ENCODE measurements at places on chromosomes 1 and 21.

DNA sequence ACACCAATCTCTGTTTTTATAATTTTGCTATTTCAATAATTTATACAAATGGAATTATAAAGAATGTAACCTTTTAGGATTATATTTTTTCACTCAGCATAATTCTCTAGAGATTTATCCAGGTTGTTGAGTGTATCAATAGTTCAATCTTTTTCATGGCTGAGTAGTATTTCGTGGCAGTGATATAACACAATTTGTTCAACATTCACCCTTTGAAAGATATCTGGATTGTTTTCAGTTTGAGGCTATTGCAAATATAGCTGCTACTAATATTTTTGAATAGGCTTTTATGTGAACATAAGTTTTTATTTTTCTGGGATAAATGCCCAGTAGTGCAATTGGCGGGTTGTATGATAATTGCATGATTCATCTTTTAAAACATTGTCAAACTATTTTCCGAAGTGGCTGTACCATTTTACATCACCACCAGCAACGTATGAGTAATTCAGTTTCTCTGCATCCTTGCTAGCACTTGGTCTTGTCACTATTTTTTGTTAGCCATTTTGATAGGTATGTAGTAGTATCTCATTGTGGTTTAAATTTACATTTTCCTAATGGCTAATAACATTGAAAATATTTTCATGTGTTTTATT lies 55.6 kb upstream of the ABCD3 start:
- DNase-seq = peak; percentile 26

DNA sequence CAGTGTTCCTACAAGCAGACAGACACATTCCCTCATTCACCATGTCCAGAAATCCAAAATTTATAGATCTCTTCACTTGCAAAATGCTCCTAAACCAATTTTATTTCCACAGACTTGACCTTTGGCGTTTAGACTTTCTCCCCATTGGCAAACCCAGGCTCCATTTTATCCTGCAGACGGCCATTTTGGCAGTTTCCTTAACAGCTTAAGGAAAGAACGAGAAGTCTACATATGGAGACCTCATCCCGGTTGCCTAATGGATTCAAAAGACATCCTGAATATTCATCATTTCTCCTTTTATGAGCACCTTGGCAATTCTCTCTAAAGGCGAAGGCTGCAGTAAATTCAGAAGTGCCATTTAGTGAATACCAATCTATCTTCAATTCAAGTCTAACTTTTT lies 132.9 kb downstream of the HLX start:
- no peak for DNase-seq

GRCh38 chr1:172638885-172639831 lies 19.7 kb upstream of the FASLG start:
- peak; percentile 100 for DNase-seq

DNA sequence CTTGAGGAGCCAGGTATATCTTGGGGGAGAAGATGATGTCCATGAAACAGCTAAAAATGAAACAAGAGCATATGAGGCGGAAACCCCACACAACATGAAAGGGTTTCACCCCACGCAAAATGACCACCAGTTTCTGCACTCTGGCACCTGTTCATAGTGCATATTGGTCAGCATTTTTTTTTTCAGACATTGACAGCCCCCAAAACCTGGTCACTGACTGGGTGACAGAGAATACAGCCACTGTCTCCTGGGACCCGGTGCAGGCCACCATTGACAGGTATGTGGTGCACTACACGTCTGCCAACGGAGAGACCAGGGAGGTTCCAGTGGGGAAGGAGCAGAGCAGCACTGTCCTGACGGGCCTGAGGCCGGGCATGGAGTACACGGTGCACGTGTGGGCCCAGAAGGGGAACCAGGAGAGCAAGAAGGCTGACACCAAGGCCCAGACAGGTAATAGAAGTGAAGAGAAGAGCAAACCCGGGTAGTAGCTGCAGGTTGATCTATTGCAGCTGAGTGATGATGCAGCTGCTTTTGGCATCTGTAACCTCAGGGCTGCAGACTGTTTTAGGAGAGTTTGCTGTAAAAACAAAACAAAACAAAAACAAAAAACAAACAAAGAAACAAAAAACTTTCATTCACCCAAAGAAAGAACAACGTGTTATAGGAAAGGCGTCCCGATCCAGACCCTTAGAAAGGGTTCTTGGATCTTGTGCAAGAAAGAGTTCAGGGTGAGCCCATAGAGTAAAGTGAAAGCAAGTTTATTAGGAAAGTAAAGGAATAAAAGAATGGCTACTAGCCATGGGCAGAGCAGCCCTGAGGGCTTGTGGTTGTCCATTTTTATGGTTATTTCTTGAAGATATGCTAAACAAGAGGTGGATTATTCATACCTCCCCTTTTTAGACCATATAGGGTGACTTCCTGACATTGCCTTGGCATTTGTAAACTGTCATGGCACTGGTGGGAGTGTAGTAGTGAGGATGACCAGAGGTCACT lies 51.0 kb downstream of the TNN start:
- DNase-seq = no peak

DNA sequence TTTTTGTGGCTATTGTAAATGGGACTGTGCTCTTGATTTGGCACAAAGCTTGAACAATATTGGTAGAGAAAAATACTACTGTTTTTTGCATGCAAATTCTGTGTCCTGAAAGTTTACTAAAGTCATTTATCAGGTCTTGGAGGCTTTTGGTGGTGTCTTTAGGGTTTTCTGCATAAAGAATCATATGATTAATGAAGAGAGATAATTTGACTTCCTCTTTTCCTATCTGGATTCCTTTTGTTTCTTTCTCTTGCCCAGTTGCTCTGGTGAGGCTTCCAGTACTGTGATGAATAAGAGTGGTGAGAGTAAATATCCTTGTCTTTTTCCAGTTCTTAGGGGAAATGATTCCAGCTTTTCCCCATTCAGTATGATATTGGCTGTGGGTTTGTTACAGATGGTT lies 1166.7 kb downstream of the NCAM2 start:
- no peak for DNase-seq

DNA sequence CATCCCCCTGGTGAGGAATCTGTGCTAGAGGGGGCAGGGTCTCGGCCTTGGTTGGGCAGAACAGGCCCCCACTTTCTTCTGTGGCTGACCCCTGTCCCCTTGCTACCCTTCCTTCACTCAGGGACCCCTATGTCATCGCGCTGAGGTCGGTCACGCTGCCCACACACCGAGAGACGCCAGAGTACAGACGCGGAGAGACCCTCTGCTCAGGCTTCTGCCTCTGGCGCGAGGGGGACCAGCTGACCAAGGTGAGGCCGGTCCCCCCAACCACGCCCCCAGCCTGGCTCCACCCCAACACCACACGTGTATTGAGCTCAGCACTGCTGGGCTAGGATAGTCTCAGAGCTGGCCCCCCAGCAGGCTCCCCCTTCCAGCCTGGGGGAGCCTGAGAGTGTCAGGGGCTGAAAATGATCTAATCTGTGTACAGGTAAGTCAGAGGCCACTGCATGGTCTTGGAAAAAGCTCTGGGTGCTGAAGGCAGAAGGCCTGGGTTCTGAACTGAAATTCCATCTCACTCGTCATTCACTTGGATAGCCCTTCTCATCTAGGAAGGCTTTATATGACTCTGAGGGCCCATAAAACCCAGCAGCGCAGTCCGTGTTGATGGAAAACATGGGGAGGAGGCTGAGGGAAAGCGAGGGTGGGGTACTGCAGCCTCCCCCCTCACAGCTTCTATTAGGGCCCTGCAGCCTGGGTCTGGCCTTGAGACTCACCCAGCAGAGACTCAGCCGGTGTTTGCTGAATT lies 15.3 kb downstream of the FAM151A start:
- DNase-seq = no peak

DNA sequence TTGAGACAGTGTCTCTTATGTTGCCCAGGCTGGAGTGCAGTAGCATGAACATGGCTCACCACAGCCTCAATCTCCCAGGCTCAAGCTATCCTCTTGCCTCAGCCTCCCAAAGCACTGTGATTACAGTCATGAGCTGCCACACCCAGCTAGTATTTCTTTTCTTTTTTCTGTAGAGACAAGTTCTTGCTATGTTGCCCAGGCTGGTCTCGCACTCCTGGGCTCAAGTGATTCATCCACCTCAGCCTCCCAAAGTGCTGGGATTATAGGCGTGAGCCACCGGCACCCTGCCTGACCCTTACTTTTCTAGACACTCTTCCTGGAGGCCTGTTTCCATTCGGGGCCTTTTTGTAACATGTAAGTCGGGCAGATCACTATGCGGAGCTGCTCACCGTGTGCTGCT lies 30.1 kb upstream of the SRP9 start:
- no peak for DNase-seq

GRCh38 chr1:17743008-17743647 lies 12.0 kb upstream of the ACTL8 start:
- no peak for DNase-seq

GRCh38 chr1:224519874-224520273 lies 85.3 kb upstream of the WDR26 start:
- DNase-seq = no peak

DNA sequence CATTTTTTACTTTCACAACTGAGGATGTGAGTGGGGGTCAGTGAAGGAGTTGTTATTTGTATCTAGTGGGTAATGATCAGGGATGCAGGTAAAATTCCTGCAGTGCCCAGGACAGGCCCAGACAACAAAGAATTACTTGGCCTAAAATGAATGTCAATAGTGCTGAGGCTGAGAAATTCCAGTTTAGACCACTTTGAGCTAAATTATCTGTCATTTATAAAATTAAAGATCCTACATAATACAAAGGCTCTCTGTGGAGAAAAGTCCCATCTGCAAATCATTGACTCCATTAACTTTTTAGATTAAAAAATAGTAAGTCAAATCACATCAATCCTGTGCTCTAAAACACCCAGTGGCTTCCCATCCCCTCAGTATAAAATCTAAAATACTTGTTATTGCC lies 130.7 kb upstream of the COL11A1 start:
- DNase-seq = no peak

GRCh38 chr1:79040424-79041082 lies 34.0 kb upstream of the ADGRL4 start:
- DNase-seq = peak; percentile 3

DNA sequence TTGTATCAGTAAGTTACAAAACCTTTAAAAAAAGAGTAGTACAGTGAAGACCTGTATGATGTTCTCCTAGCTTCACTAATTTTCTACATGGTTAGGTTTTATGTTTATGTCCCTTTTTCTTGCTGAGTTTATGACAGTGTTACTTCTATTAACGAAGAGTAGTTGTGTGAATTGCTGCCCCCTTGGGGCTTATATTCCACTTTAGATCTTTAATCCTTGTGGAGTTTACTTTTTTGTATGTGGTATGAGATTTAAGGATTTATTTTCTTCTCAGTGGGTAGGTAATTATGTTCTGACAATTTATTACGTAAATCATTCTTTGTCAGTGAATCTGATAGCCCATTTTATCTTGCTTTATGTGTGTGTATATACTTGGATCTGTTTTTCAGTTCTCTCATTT lies 14.8 kb downstream of the KCTD3 start:
- DNase-seq = no peak

DNA sequence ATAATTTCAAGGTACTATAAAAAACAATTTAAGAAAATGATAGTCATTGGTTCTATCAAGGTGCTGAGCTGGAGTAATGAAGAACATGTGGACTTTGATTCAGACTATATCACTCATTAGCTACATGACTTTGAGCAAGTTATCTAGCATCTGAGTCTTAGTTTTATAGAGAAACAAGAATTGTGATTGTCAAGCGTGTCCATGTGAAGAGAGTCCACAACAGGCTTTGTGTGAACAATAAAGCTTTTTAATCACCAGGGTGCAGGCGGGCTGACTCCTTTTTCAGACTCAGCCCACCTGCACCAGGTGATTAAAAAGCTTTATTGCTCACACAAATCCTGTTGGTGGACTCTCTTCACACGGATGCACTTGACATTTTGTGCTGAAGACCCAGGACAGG lies 26.6 kb upstream of the DMRTB1 start:
- DNase-seq = no peak

DNA sequence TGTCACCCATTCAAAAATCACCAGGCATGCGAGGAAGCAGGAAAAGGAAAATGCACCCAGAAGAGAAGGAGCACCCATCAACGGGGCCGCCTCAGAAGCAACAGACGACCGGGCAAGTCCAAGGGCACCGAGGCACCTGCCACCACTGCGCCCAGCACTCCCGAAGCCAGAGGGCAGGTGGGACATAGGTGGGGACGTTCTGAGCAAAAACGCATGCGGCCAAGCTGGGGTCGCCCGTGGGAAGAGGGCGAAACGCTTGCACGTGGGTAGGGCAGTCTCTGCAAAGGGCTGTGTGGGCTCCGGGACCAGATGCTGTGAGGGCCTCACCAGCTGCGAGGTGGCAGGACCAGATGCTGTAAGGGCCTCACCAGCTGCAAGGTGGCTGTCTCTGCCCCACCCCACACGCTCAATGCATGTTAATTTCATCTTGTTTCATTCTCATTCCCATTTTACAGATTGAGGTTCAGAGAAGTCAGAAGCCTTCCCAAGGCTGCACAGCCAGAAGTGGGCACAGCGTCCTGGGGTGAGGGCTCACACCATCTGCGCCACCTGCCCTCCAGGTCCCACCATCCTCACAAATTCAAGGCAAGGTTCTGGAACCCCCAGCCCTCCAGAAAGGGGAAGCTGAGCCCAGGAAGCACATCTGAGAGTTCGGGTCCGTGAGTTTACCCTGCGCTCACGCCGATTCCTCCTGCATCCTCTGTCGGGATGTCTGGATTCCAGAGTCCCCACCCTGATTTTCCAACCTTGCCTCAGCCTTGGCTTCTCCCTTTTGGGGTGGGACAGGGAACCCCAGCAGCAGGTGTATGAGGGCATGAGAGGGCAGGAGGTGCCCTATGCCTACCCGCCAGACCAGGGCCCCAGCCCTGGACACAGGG lies 8.2 kb upstream of the SAMD11 start:
- DNase-seq = no peak

DNA sequence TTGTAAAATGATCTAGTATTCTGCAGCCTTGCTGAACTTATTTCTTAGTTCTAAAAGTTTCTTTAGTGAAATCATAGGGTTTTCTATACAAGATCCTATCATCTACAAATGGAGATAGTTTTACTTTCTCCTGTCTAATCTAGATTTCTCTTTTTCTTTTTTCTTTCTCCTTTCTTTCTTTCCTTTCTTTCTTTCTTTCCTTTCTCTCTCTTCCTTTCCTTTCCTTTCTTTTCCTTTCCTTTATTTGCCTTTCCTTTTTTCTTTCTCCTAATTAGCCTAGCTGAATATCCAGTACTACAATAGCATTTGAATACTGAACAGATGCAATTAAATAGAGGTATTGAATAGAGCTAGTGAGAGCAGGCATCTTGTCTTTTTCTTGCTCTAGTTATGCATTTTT lies 186.6 kb upstream of the SPAG17 start:
- DNase-seq = no peak

All from astrocyte (in vitro differentiated cells and primary cell).